ENCODE measurements at places on chromosomes 1 and 21.

GRCh38 chr1:32806910-32807523, 10.1 kb downstream of the YARS1 start:
- no peak for DNase-seq

GRCh38 chr21:9758888-9759287, 762.5 kb upstream of the TPTE start:
- no peak for DNase-seq

- DNase-seq, result no peak
Measured at GRCh38 chr21:16418226-16418625, 688.4 kb downstream of the USP25 start.

GRCh38 chr1:229032375-229032774, 238.5 kb upstream of the RAB4A start:
- no peak for DNase-seq

DNA sequence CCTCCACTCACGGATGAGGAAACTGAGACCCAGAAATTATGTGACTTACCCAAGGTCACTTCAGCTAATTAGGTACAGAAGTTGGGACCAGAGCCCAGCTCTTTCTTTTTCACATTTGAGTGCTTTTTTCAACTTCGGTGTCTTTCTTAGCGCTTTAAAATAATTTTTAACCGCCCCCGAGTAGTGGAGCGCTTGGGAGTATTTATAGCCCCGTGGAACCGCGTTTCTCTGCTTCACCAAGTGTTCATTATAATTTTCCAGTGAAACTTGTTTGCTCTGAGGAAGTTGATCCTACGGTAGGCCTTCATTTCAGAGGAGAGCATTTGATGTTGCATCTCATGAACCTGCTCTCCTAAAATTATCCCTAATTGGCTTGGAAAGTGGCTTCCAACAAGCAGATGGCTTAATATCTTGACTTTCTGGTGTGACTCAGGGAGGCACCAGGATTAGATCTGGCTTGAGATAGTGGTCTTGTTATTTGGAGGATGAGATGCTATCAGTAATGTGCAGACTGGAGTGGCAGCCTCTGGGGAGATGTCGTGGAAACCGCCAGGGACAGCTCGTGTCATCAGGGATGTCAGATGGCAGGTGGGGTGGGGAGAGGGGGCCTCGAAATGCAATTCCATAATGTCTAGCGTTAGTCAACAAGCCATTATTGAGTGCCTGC, 321.3 kb downstream of the CAMTA1 start:
- no peak for DNase-seq

DNA sequence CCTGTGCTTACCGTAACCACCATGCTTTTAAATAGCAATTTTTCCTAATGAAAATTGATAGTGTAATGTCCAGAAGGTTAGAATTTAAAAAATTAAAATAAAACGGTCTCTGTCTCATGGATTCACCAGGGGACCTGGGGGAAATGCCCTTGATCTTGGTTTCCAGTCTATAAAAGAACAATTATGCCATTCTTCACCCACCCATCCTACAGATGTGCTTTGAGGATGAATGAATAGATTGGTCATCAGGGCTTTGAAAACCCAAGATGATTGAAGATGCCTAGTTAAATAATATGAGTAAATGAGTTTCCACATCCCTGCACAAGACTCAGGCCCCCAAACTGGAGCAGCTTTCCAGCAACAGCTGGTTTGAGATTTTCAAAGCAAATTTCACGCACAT, 38.7 kb downstream of the CNN3 start:
- no peak for DNase-seq

DNA sequence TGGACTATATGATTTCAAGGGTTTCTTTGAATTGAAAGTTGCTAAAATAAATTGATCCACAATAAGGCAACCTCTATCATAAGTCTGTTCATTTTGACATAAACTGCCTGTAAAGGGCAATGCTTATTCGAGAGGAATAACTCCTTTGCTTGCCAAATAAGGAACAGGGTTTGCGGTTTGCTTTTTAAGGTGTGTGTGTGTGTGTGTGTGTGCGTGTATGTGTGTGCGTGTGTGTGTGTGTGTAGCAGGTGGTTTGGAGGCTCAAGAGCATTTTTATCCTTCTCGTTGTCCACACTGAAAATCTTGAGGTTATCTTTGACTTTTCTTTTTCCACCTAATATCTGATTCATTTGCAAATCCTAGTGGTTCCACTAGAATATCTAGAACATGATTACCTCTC, 13.1 kb upstream of the NGF start:
- DNase-seq, result no peak

DNA sequence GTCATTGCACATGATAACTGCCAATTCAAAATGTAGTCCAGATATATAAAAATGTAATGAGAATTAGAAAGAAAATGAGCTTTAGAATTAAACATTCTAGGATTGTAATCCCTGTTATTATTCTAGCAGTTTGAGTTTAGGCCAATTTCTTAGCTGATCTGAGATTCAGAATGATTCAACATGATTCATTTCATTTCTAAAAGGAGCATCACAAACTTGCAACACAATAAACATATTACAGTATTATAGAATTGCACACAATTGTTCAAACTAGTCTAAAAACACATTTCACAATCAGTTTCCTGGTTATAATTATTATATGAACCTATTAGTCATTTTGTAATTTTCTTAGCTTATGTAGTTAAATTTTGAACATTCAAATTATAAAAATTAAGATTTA, 43.3 kb upstream of the TSHB start:
- DNase-seq, result no peak

GRCh38 chr1:55276671-55277376, 61.7 kb upstream of the USP24 start:
- no peak for DNase-seq

DNA sequence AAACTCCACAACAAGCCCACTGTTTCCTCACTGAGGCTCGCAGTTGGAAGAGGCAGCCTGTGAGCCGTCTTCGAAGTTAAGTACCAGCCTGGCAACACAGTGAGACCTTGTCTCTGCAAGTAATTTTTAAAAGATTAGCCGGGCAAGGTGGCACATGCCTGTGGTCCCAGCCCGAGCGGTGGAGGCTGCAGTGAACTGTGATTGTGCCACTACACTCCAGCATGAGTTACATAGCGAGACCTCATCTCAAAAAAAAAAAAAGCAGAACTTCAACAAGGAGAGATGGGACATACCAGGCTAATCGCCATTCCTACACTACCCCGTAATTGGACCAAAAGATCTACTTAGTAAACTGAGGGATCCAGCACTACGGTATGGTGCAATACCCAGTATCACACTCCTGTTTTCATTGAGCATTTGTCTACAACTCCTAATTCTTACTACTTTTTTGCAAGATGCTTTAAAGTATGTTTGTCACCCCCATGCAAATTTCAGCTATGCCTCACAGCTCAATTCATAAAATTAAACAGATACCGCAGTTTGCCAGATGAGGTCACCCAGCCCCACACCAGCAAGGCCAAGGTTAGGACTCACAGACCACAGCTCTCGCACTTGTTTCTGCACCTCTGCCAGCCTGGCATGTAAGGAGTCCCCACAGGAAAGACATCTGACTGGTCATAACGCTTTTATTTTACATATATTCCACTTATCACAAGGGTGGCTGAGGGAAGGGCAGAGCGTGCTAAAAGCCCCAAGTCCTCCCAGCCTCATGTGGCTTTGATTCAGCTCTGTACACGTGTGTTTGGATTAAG, 21.0 kb downstream of the SDE2 start:
- DNase-seq, result no peak

DNA sequence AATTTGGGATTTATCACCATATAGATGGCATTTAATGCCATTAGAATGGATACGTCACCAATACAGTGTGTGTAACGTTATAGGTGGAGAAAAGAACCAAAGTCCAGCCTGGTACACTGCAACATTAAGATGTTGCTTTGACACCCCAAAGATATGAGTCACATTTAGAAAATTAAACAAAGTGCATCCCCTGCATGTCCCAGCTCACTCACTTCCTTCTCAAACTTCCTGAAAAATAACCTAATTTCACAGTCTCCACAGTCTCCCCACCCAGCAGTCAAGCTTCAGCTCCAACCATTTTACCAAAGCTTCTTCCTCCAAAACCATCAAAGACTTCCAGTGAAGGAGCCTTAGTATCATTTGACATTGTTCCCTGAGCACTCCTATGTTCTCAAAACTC, 111.9 kb downstream of the OMA1 start:
- DNase-seq, result no peak

DNA sequence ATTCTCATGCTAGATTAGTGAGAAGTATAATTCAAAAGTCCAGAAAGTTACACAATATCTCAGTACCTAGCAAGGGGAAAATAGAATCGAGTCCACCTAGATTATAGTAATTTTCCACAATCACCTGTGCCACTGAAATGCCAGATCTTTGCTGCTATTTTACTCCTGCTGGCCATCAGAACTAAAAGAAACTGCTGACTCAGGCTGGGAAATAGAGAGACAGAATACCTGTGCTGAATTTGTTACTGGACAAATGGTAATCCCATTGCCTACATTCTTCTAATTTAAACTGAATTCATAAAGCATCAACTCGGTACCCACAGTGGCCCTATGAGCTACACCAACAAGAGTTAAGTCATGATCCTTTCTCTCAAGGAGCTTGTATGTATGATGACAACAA, 55.0 kb downstream of the USH2A start:
- no peak for DNase-seq

GRCh38 chr1:13945856-13946255, 245.9 kb downstream of the PRDM2 start:
- no peak for DNase-seq

DNA sequence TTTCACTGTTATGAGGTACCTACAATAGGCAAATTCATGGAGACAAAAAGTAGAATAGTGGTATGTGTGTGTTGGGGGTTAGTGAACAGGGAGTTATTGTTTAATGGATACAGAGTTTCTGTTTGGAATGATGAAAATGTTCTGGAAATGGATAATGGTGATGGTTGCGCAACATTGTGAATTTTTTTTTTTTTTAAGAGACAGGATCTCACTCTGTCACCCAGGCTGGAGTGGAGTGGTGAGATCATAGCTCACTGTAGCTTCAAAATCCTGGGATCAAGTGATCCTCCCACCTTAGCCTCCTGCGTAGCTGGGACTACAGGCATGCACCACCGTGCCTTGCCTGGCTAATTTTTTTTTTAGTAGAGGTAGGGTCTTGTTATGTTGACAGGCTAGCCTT, 34.5 kb upstream of the TRABD2B start:
- DNase-seq, result no peak

DNA sequence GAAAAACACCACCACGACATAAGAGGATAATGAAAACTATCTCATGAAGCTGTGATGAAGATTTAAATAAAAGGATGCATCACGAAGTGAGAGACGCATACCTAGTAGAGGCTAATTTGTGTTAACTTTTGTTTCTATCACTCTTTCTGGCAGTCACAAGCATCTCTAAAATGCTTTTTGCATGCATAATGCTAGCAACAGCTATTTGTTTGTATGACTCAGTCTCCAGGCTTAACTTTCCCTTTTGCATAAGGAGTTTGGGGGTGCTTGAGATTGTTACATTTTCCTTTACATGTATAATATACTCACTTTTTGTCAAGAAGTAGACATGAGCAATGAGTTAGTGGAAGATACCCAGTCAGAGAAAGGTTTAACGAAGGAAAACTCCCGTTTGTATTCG, 385.4 kb downstream of the DISC1 start:
- DNase-seq, result no peak

DNA sequence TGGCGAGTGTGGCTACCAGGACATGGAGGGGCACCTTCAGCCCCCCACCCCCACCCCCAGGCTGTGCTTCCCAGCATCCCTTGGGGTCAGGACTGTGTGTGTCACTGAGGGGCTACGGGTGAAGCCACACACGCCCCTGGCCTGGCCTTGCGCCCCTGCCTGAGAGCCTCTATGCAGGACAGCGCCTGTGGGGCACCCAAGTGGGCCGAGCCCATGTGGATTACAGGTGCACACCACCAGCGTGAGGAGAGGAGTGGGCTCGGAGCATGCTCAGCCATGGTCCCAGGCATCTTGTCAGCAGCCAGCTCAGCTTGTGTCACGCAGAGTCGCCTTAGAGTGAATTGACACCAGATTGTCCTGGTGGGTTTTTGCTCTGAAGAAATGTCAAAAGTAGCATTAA, 27.9 kb downstream of the FAAP20 start:
- DNase-seq, result no peak

- DNase-seq, result no peak
Measured at GRCh38 chr1:239606850-239607400, 220.6 kb downstream of the CHRM3 start.

DNA sequence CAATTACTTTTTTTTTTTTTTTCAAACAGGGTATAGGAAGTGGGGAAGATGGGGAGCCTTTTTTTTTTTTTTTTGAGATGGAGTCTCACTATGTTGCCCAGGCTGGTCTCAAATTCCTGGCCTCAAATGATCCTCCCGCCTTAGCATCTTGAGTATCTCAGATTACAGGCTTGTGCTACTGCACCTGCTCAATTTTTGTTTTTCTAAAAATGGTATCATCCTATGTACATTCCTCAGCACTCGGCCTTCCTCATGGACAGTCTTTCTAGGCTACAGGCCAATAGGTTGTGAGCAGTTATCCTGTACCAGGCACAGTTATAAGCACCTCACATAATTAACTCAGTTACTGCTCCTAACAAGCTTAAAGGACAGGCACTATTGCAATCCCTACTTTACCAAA, 132.1 kb upstream of the EDN2 start:
- no peak for DNase-seq

GRCh38 chr1:69985901-69986439, 219.4 kb downstream of the LRRC40 start:
- no peak for DNase-seq

GRCh38 chr1:175504875-175505555, 238.4 kb downstream of the TNR start:
- no peak for DNase-seq

DNA sequence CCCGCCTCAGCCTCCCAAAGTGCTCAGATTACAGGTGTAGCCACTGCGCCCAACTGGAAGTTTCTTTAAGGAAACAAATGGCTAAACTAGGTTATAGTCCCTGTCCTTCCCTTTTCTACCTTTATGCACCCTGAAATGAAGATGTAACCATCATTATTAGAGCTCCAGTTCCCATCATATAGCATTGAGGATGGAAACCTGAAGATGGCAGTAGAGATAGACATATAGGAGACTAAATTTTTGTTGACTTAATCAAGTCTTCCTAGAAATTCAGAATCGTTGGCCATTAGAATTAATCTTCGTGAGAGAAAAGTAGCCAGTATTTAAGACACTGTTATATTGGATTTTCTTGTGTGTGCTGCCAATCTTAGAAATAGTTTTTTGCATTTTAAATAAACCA, 1016.3 kb upstream of the NCAM2 start:
- DNase-seq, result no peak

GRCh38 chr1:232978091-232978634, 27.8 kb downstream of the NTPCR start:
- DNase-seq, result no peak

- no peak for DNase-seq
Measured at GRCh38 chr1:197521118-197521739, 253.2 kb downstream of the CRB1 start.

DNA sequence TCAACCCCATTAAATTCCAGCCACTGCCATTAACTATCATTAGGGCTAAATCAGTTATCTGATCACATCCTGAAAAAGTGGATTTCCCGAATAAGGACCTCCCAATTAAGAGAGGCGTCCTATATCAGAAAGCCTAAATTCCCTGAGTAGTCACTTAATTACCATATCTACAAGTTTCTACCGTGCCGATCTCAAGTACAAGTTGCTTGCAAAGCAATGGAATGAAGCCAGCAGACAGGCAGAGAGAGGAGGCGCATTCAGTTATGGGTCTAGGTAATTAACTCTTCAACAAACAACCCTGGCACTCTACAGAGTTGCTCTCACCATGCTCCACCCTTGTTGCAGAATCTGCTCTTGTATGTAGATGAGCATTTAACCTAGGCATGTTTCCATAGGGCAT, 494.6 kb upstream of the RUNX1 start:
- DNase-seq, result no peak

- DNase-seq, result no peak
Measured at GRCh38 chr21:35134309-35134708, 85.2 kb upstream of the RUNX1 start.
